Muscle of arm (tissue), 14 donors: ENCODE measurements at places on chromosomes 4 and X. TPM values are rescaled to one million over a fixed set of nuclear protein-coding genes. Genes with fewer than 3 reads are reported as not detected.

- DNase-seq: no peak
Measured at GRCh38 chr4:68462691-68463090, 15.4 kb downstream of the TMPRSS11E start.

DNA sequence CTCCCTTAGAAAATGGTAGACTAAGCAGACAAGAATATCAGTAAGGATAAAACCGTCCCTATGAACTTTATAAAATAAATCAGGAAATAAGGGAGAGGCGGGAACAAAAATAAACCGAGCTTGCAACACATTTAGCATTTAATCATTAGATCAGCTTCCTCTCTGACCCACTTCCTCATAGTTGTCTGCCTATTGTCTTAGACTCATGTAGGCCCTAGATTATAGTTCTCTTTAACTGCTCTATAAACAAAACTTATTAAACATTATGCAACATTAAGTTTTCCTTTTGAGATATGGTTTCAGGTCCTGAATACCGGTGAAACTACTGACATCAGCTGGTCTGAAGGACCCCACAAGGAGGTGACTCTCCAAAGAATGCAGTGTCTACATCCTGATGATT is 15.8 kb upstream of the SRD5A3 start:
- no peak for DNase-seq

DNA sequence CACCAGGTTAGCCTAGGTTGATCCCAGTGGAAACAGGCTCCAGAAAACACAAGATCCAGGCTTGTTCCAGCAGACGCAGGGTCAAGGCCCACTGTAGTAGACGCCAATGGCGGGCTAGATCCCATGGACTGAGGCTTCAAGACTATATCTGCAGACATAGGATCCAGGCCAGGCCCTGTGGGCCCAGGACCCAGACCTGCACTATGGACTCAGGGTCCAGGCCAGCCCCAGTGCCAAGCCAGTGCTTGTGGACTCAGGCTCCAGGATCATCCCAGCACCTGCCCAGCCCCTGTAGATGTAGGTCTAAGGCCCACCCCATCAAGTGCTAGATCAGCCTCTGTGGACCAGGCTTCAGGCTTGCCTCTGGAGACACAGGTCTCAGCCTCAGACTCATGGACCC is 300.9 kb downstream of the CHIC1 start:
- DNase-seq: no peak

The ADH4 gene
- not detected for polyA plus RNA-seq

DNA sequence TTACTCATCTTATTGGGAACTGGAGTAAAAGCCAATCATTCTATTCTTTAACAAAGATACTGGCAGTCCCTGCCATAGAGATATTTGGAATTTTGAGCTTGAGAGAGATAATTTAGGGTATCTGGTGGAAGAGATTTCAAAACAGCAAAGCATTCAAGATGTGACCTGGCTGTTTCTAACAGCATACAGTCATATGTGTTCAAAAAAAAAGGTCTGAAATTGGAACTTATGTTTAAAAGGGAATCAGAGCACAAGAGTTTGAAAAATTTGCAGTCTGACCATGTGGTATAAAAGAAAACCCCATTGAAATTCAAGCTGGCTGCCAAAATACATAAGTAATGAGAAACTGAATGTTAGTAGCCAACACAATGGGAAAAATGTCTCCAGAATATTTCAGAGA is 42.2 kb downstream of the UGT2B10 start:
- no peak for DNase-seq

The ADGRG2 gene
- not detected for polyA plus RNA-seq

GRCh38 chrX:15167826-15168225 is 102.1 kb downstream of the ASB9 start:
- DNase-seq: no peak

The PNMA6F gene
- not detected for polyA plus RNA-seq

DNA sequence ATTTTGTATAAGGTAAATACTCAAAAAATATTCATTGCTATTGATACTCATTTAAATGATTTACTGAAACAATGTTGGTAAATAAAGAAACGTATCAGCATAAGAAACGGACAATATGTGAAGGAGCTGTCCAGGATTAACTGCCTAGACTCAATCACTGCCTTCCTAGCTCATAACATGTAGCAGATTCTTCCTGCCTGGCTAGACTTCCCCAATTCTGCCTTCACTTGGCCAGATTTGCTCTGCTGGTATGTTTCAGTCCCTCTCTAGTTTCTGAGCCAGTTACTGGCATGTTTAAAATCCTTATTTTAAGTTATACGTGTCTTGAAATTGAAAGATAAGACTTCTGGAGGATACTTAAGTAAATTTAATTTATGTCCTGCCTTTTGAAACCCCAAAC is 740.3 kb downstream of the CENPC start:
- no peak for DNase-seq

The GYG2 gene
- 3.0 TPM for polyA plus RNA-seq

- DNase-seq: no peak
Measured at GRCh38 chr4:83276299-83277040, 8.1 kb downstream of the COQ2 start.

DNA sequence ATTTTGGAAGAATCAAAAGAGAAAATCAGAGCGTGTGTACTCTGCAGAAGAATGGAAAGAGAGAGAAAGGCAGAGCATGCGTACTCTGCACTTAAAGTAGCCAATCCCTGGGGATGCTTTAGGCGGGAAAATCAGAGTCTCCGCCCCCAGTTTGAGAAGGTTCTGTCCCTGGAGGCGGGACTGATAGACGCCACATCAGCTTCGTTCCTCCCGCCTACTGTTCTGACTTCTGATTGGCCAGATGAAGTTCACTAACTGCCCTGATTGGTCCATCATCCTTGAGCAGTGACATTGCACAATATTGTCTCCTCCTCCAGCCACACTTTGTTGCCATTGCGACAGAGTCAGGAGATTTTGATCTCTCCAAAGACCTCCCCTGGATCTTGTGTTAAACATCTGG is 23.8 kb downstream of the SSX1 start:
- DNase-seq: peak; percentile 64

DNA sequence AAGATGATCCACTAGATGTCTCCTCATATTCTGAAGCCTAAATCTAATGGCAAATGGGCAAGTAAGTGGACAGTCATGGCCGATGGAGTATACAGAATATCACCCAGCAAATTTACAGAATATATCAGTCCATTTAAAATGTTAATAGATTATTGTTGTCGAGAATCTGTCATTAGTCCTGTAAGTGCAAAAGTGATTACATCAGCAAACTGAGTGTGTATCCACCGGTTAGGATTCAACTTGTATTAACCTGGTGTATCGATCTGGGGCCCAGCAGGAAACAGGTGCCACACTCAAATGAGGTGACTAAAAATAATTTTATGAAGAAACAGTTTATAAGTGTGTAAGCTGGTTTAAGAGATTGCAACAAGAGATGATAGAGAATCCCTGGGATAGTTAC is 367.9 kb upstream of the FAM47C start:
- DNase-seq: no peak

The P2RY8 gene
- polyA plus RNA-seq: 0.76 TPM

- no peak for DNase-seq
Measured at GRCh38 chrX:15359701-15360100, 24.4 kb upstream of the PIGA start.

DNA sequence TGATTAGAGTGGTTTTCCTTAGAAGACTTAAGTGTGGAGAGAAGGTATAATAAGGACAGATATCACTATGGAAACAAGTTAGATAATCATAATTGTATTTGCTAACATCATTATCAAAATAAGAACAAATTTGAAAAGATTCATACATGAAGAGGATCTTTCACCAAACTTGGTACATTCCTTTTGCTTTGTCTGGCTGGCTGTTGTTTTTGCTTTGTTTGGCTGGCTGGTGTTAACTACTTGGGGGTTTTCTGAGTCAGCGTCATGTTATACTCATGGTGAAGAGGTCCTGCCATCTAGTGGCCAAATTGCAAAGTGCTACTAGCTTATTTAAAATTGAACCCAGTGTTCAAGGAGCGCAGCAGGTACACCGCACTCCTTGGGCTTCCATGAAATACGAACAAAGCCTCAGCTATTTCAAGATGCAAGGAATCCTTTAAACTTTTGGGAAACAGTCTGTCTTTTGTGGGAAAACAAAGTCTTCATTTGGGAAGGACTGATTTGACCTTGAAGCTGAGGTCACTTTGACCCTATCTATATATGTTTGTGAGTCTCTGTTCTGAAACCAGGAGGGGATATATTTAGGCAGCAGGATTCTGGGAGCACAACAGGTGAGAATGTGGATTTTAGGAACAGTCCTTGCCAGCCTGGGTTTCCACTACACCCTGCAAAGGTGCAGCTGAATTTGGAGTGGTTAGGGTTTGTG is 129.7 kb downstream of the PLS3 start:
- DNase-seq: peak; percentile 72

The SLC9A6 gene
- 8.3 TPM for polyA plus RNA-seq

GRCh38 chr4:24775750-24776149 is 19.6 kb upstream of the SOD3 start:
- DNase-seq: no peak

The USP51 gene
- 4.4 TPM for polyA plus RNA-seq

DNA sequence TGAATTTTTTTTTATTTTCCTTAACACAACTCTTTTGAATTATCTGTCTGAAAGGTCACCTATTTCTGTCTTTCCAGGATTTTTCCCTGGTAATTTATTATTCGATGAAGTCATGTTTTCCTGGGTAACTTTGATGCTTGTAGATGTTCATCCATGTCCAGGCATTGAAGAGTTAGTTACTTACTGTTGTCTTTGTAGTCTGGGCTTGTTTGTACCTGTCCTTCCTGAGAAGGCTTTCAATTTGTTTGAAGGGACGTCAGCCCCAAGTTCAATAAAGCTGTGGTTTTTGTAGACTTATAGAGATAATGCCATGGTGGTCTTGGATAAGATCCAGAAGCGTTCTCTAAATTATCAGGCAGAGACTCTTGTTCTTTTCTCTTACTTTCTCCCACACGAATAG is 252.4 kb upstream of the ARHGAP24 start:
- no peak for DNase-seq

The SYNPO2 gene
- 107 TPM for polyA plus RNA-seq

DNA sequence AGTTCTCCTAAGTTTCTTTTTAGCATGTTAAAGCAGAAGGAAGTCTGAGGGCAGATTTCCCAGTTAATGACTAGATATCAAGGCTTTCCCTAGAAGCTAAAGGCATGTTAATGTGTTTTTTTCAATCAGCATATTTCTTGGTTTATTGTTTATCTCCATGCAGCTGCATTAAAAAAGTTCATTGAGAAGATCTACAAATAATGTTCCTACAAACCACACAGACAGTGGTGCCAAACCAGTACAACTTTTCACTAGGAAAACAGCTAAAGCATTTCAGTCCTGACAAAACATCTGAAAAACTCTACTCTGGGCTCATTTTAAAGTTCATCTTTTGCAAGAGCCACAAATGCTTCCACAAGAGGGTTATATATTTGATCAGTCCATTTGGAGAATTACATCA is 320.0 kb downstream of the ADGRL3 start:
- DNase-seq: peak; percentile 12

DNA sequence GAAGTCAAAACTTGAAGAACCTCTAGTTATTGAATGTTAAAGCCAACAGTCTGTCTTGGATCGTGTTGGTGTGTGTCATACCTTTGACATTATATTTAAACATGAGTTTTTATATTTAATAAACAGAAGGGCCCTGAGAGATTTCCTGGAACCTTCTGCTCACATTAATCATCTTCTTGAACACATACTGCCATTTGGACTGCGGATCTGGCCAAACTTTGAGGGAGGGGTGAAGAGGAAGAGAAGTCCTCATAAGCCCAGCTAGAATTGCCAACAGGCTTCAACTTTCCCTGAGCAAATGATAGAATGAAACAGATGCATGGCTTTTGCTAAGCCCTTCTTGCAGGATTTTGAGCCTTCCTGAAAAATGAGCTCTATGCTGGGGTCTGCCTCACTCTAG is 27.4 kb downstream of the CCKAR start:
- peak; percentile 49 for DNase-seq

DNA sequence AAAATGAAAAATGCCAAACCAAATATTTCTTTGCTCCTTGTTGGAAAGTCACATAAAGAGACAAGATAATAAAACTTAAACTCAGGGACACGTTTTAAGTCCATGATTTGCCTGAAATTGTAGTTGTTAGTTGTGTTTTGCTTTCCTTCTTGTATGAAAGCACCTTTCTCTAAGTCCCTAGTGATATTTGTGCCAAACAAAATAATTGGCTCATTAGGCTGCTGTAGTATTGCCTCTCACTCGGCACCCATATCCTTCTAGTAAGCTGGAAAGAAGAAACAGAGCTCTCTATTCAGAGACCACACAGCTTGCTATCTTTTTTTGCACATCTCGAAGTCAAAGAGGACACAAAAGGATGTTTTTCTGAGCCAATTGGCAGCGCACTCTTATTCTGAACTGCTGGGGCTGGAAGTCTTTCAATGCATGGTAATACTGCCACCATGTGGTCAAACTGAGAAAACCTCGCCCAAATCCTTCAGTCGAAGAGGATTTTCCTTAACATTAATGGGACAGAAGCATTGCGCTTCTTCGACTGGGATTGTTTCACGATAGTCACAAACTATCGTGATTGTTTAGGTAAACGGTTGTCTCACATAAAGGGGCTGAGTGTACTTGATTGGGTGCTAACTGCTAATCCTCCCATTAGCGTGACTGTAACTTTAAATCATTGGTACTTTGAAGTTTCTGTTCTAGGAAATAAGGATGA is 571.9 kb upstream of the LCORL start:
- DNase-seq: peak; percentile 80

- no peak for DNase-seq
Measured at GRCh38 chr4:147991543-147992283, 259.8 kb downstream of the ARHGAP10 start.

DNA sequence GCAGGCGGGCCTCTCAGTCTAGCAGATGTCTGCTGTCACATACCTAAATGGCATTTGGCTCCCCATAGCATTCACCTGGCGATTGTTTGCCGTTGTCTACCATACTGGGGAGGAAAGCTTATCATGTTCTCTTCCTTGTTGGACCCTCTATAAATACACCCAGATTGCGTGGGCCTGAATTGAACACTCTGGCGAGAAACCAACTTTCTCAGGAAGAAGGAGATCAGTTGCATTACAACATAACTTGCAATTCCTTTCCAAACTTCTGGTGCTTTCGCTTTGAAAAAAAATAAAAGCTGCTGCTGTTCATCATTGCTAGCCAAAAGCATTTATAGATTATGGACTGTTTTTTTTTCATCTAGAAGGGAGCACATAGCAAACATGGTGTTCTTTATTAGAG is 230.0 kb upstream of the GPC4 start:
- no peak for DNase-seq

- peak; percentile 35 for DNase-seq
Measured at GRCh38 chr4:157075811-157076577, at the start of gene GLRB. Gene GLRB (plus strand): TSS chr4:157076150. CDS start chr4:157078025, 1,875 bp downstream.

- no peak for DNase-seq
Measured at GRCh38 chrX:123175366-123176122, 8.5 kb upstream of the GRIA3 start.

- DNase-seq: no peak
Measured at GRCh38 chrX:16207634-16208033, 40.4 kb downstream of the MAGEB17 start.

GRCh38 chr4:73070074-73070390 is 516 bp upstream of the COX18 start:
- DNase-seq: no peak

DNA sequence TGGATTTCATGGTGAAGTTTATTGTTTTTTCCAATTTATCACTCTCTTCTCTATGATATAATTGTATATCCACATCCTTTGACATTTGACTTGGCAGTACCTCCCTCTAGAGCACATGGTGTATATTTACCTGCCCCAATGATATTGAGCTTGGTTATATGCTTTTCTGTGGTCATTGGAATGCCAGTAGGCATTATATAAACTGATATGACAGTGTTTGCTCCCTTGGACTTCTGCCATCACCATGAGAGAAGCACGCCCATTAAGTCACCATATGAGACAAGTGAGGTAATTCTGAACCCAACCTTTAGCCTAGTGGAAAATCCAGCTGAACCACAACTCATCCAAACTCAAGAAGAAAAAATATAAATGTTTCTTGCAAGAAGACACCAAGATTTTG is 2761.5 kb downstream of the ARAP2 start:
- no peak for DNase-seq

The CCNI gene
- polyA plus RNA-seq: 272 TPM
